ENCODE measurements at places on chromosomes 2 and 18.

DNA sequence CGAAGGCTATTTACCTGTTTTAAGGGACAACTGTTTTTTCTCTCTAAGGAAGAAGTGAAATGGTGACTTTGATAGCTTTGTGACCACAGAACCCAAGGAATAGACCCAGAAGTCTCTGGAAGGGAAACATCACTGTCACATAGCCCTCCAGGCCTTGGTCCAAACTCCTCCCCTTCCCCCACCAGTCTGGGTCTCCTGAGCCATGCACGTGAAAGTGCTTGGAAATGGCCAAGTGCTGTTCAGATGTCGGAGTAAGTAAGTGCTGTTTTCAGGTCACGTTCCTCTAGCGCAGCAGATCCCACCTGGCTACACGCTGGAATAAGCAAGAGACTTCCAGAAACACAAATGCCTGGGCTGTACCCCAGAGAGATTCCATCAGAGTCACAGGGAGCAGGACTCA lies 73.0 kb upstream of the AFF3 start:
- DNase-seq: no peak

DNA sequence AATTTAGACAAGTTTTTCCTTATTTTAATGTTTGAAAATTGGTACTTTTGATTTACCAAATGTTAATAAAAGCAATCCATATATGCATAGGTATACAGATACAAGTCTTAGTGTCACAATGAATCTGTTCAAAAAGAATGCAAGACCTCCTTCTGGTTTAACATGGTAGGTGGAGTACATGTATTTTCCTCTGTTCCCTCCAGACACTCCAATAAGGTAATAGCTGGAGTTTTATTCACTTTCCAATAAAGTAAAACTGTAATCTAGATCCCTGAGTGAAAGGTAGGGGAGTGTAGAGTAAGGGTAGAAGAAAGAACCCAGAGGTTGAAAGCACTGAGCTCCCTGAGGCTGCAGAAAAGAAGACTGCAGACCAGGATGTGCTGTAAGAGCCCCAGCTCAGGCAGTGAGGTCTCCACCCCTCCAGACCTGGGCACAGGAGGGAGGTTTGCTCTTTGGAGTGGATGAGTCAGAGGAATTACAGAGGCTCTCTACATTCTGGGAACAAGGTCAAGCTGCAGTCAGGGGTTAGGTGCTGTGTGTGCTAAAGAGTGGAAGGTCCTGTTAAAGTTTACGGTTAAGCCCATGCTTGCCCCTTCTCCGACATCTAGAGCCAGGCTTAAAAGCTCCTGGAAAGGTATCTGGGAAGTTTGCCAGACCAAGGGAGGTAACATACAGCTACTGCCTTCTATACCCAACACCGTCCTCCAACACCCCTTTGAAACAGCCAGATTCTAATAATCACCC lies 27.6 kb upstream of the STAT1 start:
- DNase-seq: no peak

GRCh38 chr18:76495435-76496193 lies 572 bp upstream of the ZNF516 start:
- DNase-seq: no peak

DNA sequence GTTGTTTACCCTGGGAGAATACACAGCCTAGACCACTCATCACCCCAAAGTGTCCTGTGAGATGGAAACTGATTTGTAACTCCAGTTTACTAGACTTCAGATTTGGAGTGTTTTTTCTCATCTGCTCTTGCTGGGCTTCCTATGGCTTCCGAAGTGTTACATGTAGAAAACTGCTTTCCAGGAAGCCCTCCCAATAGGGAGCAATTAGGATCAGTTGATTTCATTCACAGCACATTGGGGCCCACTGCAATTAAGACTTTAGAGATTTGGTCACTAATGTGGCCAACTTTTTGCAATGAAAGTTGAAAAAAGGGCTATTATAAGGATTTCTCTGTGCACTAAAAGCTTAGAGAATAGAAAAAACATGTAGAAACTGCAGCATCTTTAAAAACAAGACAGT lies 656.6 kb upstream of the CHAC2 start:
- no peak for DNase-seq

GRCh38 chr2:193199322-193199721 lies 1004.6 kb upstream of the TMEFF2 start:
- DNase-seq: no peak

- DNase-seq: no peak
These were observed 472.6 kb downstream of the DLGAP1 start for GRCh38 chr18:3982541-3982940.

- no peak for DNase-seq
These were observed 164.0 kb downstream of the EN1 start for GRCh38 chr2:118683460-118683859.
